AG04450 (cell line): ENCODE measurements at places on chromosomes 1 and 21. TPM values are rescaled to one million over a fixed set of nuclear protein-coding genes. Genes with fewer than 3 reads are reported as not detected.

Gene KIF26B
- 2.4 and 3.4 TPM in 2 replicates for polyA plus RNA-seq

Gene HMGCS2
- not detected in 2 replicates for polyA plus RNA-seq

Gene MIXL1
- polyA plus RNA-seq = 0.12 and 0.21 TPM in 2 replicates

Gene LCE1D
- not detected in 2 replicates for polyA plus RNA-seq

Gene OPRD1
- polyA plus RNA-seq = not detected in 2 replicates

Gene ZNF683
- not detected in 2 replicates for polyA plus RNA-seq

Gene MR1
- polyA plus RNA-seq = 16.7 and 17.2 TPM in 2 replicates

Gene KCNE1
- polyA plus RNA-seq = 0.38 and 0.52 TPM in 2 replicates

Gene GORAB
- polyA plus RNA-seq = 15.0 and 23.5 TPM in 2 replicates

Gene MPZ
- 0.71 and 0.89 TPM in 2 replicates for polyA plus RNA-seq

Gene TLR5
- 0.07 and 0.11 TPM in 2 replicates for polyA plus RNA-seq

Gene PRKCZ
- polyA plus RNA-seq = 3.0 and 4.0 TPM in 2 replicates

Gene LYPD8
- polyA plus RNA-seq = not detected in 2 replicates

Gene DHRS3
- polyA plus RNA-seq = 42.3 and 50.5 TPM in 2 replicates

Gene MYOC
- polyA plus RNA-seq = not detected in 2 replicates

Gene ACTA1
- not detected in 2 replicates for polyA plus RNA-seq

Gene ADCY10
- polyA plus RNA-seq = 0.01 and 0.11 TPM in 2 replicates

Gene FCRL2
- not detected in 2 replicates for polyA plus RNA-seq

Gene AGMAT
- 0.68 and 0.74 TPM in 2 replicates for polyA plus RNA-seq

Gene CACNA1E
- polyA plus RNA-seq = not detected in 2 replicates

Gene C1QC
- polyA plus RNA-seq = not detected in 2 replicates

Gene BLACAT1
- 0.06 and 0.07 TPM in 2 replicates for polyA plus RNA-seq

Gene C1orf56
- polyA plus RNA-seq = 1.3 and 1.9 TPM in 2 replicates

Gene NUDT4B
- 14.5 and 18.7 TPM in 2 replicates for polyA plus RNA-seq

Gene TNNT2
- polyA plus RNA-seq = 1.6 and 2.3 TPM in 2 replicates

Gene CELA3A
- polyA plus RNA-seq = not detected in 2 replicates

Gene CA14
- 0.09 TPM in 2 replicates for polyA plus RNA-seq

Gene TDRD5
- not detected in 2 replicates for polyA plus RNA-seq

Gene KLF17
- 0.14 and 0.21 TPM in 2 replicates for polyA plus RNA-seq

Gene ETNK2
- polyA plus RNA-seq = 25.1 and 25.6 TPM in 2 replicates

Gene SPRR1A
- not detected in 2 replicates for polyA plus RNA-seq

Gene ANGPTL7
- polyA plus RNA-seq = not detected in 2 replicates

Gene CELF3
- polyA plus RNA-seq = not detected in 2 replicates

Gene PAX7
- polyA plus RNA-seq = not detected in 2 replicates

Gene MSH4
- 0.04 TPM in 2 replicates for polyA plus RNA-seq

Gene CFHR2
- polyA plus RNA-seq = not detected in 2 replicates

Gene FAM72D
- polyA plus RNA-seq = 0.68 and 1.3 TPM in 2 replicates

Gene KCNH1
- 0.31 and 0.62 TPM in 2 replicates for polyA plus RNA-seq

Gene OR2T33
- polyA plus RNA-seq = not detected in 2 replicates

Gene TMPRSS2
- not detected in 2 replicates for polyA plus RNA-seq
